PC-9 (cell line): ENCODE measurements at places on chromosomes 6 and 20. TPM values are rescaled to one million over a fixed set of nuclear protein-coding genes. Genes with fewer than 3 reads are reported as not detected.

The SPTLC3 gene
- 8.5 and 10.7 TPM in 2 replicates for total RNA-seq

The PCK1 gene
- total RNA-seq, result not detected in 2 replicates

The PRR18 gene
- total RNA-seq, result not detected in 2 replicates

The EPPIN gene
- not detected in 2 replicates for total RNA-seq

The SOBP gene
- 0.22 TPM in 1 of 2 replicates, not detected in the other for total RNA-seq

The PNLDC1 gene
- total RNA-seq, result 0.20 TPM in 1 of 2 replicates, not detected in the other

The ADTRP gene
- 4.1 and 7.9 TPM in 2 replicates for total RNA-seq

The CDSN gene
- total RNA-seq, result 1.0 and 1.9 TPM in 2 replicates

The SEL1L2 gene
- total RNA-seq, result not detected in 2 replicates

The HLA-DMB gene
- 0.73 and 1.1 TPM in 2 replicates for total RNA-seq

DNA sequence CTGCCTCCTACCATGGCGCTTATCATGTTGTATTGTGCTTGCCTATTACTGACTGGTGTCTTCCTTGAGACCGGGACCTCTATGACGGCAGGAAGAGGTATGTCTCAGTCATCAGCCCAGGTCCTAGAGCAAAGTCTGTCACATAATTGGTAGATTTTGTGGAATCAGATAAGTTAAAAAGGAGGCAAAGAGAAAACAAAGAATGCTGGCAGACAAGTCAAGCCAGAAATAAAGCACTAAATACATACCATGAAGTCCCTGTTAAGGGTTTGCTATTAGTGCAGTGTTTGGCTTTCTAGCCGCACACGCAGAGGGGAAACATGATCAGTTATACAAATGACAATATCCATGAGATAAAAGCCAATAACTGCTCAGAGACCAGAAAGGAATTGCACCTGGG lies 6.0 kb downstream of the TOMM34 start:
- DNase-seq, result no peak

DNA sequence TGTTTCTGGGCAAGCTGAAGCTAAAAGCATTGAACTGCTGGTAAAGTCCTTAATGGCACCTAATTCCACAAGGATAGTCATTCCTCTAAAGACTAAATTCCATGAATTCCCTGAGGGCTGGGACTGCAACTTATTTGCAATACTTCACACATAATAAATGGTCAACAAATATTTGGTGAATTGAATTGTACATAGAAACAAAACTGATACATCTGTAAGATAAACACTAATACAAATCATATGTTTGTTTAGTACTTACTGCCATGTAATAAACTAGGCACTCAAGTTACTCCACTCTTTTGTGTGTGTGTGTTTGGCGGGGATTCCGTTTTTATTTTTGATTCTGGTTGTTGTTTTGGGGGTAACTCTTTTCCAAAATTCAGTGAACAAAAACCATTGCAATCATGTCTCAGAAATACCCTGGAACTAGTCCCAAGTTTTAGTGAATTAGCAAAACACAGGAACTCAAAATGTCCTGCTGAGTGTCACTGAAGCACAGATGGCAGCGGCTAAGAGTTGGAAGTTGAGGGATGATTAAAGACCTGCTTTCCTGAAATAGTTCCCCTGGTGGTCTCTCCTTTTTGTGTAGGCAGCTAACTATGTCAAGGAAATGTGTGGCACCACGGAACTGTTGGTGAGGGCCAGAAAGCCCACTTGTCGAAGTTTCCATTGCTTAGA lies 74.8 kb upstream of the SNRPB2 start:
- DNase-seq, result no peak

GRCh38 chr6:154001494-154002285 lies 37.4 kb upstream of the OPRM1 start:
- DNase-seq, result no peak

DNA sequence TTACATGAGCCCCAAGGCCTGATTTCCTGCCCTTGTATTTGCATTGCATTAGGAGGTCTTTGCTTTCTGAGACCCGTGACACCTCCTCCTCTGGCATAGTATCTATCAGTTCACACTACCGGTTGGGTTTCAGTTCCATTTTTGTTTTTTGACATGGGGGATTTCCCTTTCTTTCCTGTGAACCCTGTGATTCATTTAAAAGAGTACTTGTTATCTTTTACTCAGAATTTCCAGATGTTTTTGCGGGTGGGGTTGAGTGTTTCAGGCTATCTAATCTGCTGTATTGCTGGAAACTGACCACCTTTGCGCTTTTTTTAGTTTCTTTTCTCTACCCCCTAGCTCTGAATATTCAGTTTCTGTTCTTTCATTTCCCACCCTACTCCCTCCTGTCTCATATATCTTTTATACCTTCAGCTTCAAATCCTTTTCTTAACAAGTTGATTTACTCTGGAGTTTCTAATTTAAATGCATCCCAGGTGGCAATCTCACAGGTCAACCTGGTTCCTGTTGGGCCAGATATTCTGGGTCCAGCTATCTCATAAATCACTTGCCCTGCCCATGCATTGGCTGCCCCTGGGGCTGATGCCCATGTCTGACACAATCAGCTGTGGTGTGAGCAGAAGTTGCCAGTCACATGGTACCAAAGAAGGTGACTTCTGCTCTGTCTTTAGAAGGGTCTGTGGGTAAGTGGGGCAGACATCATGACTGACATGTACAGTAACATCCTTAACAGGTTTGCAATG lies 14.3 kb upstream of the NCOA3 start:
- peak; percentile 16 for DNase-seq

DNA sequence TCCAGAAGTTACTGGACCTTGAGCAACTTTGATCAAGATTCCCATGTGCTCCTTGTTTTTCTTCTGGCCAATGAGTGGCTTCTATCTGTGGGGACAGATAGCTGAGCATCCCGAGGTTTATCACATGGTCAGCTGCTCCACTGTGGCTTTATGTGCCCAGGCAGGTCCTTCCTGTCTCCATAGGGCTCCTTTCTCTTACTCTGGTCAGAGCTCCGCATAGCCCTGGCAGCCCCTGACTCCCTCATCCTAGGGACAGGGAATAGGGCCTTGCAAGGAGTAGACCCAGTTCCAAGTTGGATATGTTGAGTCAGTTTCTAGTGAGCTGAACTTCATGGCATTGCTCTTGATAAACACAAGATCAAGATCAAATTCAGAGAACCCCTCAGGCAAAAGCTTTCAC lies 6.4 kb upstream of the MAS1L start:
- no peak for DNase-seq

DNA sequence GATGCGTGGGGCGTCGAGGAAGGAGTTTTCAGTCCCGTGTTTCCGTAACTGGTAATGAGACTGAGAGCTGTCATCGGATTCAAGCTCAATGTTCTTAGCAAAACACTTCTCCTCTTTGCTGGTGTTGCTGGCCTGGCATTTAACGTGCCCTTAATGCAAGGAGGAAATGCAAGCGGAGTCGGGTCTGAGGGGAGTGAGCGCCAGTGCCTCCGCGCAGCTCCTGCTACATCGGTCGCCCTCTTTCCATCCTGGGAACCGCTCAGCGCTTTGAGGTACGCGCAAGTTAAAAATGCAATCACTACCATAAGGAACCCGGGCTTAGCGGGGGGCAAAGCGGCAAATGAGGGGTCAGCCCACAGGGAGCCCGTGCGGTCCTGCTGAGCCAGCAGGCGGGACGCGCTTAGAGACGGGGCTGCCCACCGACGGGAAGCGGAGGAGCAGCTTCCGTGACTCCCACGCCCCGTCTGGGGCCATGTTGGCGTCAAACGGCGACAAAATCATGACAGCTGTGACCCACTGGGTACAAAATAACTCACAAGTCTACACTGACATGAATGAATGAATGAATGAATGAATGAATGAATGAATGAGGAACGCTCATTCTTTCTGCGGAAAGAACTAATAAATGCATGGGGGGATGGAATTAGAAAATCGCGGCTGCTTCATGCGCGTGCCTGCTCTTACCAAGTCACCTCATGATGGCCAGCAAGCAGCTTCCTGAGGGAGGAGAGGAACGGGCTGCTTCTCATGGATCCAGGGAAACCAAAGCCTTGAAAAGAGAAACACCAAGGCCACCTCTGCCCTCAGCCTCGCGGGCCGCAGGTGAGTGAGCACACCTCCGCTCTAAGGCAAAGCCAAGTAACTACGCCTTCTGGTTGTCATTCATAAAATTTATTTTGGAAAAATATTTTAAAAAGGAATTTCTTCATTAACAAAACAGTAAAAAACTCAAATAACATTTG lies 9.3 kb downstream of the DLL1 start:
- no peak for DNase-seq

DNA sequence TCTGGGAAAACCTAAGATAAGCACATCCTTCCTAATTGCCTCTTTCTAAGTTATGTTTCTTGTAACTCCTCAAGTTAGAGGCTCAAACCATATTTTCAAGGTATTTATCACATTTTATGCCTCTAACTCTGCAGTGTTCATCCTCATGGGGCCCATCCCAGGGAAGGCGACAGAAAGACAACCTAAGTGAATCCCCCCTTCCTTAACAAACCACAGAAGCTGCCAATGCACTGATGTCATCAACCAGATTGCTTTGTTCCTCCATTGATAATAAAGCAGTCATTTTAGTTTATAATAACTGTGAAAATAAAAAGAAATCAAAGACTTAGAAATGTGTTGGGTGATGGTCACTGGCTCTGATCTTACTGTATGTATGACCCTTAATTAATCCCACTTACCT lies 119.5 kb upstream of the TCF21 start:
- DNase-seq, result no peak

GRCh38 chr6:111753573-111753972 lies 119.7 kb downstream of the FYN start:
- no peak for DNase-seq

DNA sequence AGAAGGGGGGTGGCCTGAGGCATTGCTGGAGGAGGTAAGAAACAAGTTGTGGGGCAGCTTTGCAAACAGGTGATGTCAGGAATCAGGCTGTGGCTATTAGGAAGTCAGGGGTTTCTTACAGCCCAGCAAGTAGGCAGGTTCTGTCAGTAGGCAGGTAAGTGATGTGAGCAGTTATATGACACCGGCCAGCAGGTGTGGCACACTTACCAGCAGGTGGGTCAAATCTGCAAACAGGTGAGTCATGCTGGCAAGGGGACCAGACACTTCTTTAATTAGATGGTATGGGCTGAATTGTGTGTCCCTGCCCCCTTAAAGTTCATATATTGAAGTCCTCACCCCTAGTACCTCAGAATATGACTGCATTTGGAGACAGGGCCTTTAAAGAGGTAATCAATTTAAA lies 16.4 kb upstream of the ENPP4 start:
- peak; percentile 59 for DNase-seq

DNA sequence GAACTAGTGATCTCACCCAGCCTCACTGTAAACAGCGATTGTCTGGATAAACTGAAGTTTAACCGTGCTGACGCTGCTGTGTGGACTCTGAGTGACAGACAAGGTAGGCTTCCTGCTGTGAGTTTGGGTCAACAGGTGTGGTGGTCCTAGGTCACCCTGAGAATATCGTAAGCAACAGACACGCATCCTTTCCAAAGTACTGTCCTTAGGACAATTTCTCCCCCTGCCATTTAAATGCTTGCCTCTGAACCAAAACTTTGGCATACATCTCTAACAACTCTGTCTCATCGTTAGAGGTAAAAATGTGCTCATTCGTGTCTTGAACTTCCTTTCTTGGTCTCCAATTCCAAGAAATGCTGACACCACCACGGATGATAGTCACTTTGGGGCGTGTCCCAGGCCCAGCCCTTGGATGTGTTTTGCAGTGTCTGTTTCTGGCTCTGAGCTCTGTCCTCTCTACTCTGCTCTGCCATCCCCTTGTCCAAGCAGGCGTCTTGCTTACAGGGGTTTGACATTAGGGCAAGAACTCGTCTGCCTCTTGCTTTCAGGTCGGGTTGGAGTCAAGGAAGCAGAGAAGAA lies 95.5 kb downstream of the EYA2 start:
- DNase-seq, result no peak
